Stimulated activated CD4-positive, alpha-beta T cell treated with anti-CD3 and anti-CD28 coated beads, Interleukin-12 subunit alpha, Interleukin-12 subunit beta, amount 100 ng/mL, for 48 hours (primary cell): ENCODE measurements at places on chromosomes 5 and 9.

DNA sequence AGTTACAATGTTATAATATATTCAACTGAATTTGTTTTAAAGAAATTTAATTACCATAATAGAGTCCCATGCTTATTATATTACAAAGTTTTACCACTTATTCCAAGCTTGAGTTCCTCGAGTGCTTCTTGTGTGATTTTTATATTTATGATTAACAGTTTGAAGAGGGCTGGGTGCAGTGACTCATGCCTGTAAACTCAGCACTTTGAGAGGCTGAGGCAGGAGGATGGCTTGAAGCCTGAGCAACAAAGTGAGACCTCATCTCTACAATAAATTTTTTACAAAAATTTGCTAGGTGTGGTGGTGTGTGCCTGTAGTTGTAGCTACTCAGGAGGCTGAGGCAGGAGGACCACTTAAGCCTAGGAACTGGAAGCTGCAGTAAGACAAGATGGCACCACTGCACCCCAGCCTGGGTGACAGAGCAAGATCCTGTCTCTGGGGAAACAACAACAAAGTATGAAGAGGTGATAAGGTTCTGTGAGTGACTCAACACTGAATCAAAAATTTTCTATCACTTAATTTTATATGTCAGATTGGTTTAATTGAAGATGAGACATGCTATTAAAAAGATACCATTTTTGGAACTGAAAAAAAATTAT is 9.2 kb downstream of the POC5 start:
- no peak for DNase-seq

DNA sequence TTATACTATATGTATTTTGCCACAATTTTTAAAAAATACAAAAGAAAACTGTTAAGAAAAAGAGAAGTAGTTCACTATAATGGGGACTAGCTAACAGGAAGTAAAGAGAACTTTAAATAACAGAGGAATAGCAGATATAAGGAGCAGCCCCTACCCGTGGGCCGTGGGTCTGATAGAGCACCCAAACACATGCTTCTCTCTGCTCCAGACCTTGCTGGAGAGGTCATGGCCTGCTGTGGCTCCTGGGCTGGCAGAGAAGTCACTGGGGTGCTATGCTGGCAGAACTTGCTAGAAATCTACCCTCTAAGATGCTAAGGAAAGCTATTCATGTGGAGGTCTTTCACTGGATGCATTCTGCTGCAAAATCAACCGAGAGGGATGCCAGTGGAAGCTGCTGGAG is 10.0 kb upstream of the TNFAIP8 start:
- DNase-seq, result no peak

DNA sequence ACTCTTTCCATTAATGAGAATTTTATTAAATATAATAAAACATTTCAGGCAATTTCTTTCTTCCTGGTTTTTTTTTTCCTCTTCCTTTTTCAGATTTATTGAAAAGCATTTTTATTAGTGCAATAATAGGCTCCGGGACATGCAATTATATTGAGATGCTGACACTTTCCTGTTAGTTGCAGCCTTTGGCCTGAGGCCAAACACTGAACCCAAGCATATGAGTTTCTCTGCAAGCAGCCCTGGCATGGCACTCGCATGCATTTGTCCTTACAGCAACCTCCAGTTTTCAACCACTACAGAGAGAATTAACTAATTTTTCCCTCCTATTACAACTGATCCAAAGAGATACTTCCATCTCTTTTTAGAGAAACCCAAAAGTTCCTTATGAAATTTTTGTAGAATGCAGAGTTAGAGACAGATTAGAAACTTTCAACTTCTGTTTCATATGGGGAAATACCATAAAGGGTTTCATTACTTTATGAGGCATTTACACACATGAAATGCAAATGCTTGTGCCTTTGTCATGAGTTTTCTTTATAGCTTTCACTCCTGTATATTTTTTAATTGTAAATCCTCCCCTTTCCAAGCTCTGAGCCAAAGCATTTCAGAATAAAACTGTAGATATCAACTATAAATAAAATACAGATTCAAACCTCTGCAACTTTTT is 183.0 kb downstream of the CETN3 start:
- DNase-seq, result no peak

DNA sequence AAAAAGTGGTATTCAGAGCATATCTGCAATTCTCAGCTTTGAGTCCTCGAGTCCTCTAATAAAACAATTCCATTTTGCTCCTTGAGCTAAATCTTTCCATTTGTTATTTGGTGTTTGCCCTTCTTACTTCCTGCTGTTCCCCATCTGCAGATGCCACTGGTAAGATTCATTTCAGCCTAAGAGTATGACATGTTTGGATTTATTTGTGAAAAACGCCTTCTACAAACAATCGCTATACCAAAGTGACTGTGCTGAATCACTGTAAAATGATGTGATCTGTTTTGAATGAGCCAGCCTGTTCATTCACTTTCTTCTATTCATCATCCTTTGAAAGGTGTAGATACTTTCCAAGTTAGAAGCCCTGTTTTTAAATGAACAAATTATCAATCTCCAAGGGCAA is 27.7 kb downstream of the KCTD16 start:
- DNase-seq, result no peak

GRCh38 chr9:38195737-38196161 is 126.7 kb upstream of the SHB start:
- no peak for DNase-seq

GRCh38 chr9:134171316-134172197 is 7.2 kb upstream of the RNU6ATAC start:
- no peak for DNase-seq

DNA sequence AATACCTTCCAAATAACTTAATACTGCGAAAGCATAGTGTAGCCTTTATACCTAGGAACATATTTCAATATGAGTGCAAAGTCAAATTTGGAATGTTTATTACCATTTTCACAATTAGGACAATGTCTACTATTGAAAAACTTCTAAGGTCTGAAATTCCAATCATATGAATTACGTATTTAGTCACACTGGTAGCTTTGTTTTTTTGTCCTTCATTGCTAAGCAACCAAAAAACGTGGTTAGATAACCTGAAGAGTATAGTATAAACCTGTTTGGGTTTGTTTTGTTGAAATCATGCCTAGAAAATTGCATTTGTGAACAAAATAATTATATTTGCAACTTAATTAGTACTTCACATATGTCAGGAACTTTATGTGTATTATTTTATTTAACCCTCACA is 134.2 kb downstream of the FBXO4 start:
- DNase-seq, result no peak

GRCh38 chr5:9878206-9878605 is 248.1 kb upstream of the TAS2R1 start:
- no peak for DNase-seq

DNA sequence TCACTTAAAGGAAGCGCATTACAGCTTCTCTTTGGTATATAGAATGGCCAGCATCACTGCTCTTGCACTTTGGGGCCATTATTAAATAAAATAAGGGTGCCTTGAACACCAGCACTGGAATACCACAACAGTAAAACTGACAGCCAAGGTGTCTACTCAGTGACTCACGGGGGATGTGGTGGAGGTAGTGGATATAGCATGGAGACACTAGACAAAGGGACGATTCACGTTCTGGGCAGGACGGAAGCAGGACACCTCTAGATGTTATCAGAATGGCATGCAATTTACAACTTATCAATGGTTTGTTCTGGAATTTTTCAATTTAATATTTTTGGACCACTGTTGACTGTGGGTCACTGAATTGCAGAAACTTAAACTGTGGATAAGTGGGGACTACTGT is 32.9 kb upstream of the PDE8B start:
- no peak for DNase-seq

DNA sequence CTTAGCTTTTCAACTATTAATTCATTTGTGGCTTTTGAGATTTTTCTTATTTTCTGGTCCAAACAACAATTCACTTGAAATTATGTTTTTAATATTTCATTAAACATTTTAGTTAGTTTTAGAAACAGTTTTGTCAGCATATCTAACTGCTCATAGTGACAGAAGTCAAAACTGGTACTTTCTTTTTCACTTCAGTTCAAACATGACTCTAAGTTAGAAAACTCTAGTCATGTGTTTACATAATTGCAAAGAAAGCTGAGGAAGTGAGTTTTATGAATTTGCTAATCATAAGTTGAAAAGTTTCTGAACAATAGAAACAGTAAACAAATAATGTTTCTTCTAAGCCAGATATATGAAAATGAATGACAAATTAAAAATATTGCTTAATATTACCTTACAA is 1931.0 kb downstream of the EFNA5 start:
- no peak for DNase-seq

- DNase-seq, result no peak
Measured at GRCh38 chr5:74373076-74373475, 267.5 kb downstream of the ENC1 start.

DNA sequence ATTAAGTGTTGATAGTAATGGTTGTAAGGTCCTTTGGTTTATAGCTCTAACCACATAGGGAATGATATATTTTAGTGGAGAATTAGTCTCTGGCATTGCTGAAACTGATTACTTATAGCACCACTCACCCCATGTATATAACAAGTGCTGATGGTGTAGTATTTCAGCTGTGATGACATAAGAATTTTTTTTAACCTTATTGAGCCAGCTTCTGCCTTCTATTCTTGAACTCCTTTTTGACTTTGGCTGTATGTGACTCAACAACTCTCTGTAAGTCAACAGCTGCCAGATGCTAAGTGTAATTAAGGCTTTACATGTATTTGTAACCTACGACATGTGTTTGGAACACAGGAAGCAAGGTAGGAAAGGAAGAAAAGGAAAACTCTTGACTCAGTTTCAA is 929.6 kb upstream of the WWC1 start:
- no peak for DNase-seq

- DNase-seq, result no peak
Measured at GRCh38 chr5:43140286-43140685, 19.6 kb downstream of the ZNF131 start.
